Stromal cell of bone marrow (primary cell): ENCODE measurements at places on chromosomes 12 and 14.

GRCh38 chr14:92546347-92547053 is 32.9 kb downstream of the RIN3 start:
- DNase-seq: no peak

DNA sequence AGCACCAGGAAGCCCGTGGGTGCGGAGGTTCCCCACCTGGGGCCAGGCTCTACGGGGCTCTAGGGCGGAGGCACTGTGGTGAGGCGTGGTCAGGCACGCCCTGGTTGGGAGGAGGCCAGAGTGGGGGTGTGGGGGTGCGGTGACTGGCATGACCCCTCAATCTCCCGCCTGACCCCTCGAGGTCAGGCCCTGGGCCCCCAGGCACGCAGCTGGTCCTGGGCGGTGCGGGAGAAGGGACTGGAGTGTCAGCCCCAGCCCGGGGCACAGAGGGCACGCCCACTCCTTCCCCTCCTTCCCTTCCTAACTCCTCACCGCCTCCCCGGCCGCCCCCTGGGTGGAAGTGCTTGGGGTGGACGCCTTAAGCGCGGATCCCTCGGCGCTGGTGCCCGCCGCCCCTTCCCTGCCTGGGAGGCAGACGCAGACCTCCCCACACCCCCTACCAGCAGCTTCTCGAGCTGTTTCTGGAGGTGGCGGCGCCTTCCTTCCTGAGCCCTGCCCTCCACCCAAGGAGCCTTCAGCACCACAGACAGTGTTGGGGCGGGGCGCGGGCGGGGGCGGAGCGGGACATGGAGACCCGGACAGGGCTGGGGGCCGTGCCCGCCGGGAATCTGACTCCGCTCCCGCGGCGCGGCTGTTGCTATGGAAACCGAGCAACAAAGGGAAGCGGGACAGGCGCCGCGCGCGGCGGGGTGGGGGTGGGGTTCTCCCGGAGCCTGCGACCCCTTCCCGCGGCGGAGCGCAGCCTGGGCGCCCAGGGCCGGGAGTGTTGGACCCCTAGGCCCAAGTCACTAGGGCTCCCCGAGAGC is 741 bp upstream of the CRIP2 start:
- no peak for DNase-seq

GRCh38 chr14:55540847-55541773 is 38.9 kb upstream of the KTN1 start:
- no peak for DNase-seq

- no peak for DNase-seq
Measured at GRCh38 chr12:130126023-130126432, 36.2 kb upstream of the FZD10 start.

GRCh38 chr14:49619730-49620129 is 696 bp downstream of the RPL36AL start:
- no peak for DNase-seq

DNA sequence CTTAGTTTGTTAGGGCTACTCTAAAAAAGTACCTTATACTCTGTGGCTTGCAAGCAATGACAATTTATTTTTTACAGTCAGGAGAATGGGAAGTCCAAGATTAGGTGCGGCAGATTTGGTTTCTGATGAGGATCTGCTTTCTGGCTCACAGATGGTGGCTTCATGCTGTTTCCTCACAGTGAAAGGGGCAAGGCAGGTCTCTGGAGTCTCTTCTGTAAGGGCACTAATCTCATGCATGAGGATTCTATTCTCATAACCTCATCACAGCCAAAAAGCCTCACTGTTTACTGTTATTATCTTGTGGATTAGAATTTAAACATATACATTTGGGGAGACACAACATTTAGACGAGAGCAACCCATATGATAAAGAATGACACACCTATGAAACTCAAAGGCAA is 1957.4 kb upstream of the SEL1L start:
- no peak for DNase-seq

DNA sequence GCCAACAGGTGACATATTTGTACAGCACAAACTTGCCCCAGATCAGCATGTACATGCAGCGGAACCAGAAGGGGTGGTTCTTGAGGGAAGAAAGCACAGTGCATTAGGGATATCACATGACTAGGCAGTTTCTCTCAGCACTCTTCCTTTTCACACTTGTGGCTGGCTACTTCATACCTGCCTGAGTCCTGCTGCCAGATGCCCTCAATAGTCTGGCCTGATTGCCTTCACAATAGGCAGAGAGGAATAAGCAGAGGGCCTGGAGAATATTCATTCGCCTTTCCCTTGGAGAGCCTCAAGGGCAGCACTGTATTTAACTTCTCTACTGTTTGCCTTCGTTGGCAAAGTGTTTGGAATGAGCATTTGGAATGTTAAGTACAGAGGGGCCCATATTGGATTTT is 7.9 kb downstream of the EMG1 start:
- no peak for DNase-seq

- no peak for DNase-seq
Measured at GRCh38 chr14:72751276-72752033, 142.4 kb downstream of the DPF3 start.
